ENCODE measurements at places on chromosomes 7 and 10. TPM values are rescaled to one million over a fixed set of nuclear protein-coding genes. Genes with fewer than 3 reads are reported as not detected.

DNA sequence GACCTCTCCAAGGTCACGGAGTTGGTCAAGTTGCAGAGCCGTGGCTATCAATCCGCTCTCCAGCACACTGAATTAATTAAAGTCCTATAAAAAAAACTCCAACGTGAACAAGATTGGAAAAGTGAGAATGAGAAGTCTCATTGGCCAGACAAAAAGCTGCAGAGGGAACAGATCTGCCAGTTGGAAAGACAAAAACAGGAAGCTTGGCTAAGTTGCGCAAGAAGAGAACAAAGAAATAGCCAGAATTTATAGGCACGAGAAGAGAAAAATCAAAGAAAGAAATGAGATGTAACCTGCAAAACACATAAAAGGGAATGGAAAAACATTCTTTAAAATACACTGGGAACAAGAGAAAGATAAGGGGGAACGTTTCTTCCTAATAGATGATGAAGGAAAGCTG, 45.7 kb upstream of the CRTAC1 start:
- DNase-seq, result no peak

GRCh38 chr10:17878896-17879295, 69.7 kb downstream of the MRC1 start:
- no peak for DNase-seq

DNA sequence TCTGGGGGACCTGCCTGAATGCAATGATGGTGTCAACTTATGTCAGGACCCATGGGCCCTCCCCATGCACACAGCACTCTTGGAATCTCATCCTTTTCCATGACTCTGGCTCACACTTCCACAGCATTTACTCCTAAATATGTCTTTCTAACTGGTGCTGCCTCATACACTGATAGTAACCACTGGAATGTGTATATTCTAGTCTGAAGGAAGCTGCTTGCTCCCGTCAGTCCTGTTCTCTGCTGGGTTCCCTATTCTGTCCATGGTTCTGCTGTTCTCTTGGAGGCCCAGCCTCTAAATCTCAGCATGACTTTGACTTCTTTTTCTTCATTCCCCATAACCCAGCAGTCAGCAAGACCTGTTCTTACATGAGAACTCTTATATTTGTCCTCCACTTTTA, 1055.1 kb downstream of the KCNMA1 start:
- no peak for DNase-seq

DNA sequence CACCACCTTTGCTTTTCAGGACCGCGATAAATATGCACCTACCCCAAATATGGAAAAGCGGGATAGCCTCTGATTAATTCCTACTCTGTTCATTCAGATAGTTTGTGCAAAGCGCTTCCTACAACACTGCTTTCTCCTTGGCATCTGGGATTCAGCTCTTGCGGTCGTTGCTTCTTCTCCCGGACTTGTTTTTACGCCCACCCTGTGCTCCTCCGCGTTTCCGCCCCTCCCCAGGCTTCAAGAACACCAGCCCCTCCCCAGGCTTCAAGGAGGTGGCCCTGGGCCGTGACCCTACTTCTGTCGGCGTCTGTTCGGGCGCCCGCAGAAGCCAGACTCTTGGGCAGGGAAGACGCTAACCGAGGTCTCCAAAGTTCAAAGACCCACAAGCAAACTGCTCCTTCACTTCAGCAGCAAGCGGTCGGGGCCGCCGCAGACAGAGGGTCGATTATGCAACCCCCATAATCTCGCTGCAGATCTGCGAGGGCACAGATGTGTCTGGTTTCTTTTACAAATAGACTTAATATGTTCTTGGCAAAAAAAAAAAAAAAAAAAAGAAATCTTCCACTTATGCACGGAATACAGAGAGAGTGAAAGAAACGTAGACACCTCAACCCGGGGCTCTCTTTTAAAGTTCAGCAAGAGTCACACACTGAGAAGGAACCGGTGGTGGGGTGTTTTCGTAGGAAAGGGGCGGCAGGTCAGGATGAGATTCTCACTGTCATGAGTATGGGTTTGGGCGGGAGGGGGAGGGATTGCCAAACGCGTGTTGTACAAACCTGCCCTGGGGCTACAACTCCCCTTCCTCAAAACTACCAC, 1.9 kb downstream of the DLX5 start:
- DNase-seq, result no peak

The GIMAP4 gene
- total RNA-seq, result 186 TPM

All from activated CD8-positive, alpha-beta T cell treated with anti-CD3 and anti-CD28 coated beads, Interleukin-2, amount 10 ng/mL, durations not matched to agents 7 days and 5 days (primary cell).